ENCODE measurements at places on chromosomes 16 and 17.
A peak's percentile ranks its signal among the peaks of the same experiment; 100 is the strongest.

DNA sequence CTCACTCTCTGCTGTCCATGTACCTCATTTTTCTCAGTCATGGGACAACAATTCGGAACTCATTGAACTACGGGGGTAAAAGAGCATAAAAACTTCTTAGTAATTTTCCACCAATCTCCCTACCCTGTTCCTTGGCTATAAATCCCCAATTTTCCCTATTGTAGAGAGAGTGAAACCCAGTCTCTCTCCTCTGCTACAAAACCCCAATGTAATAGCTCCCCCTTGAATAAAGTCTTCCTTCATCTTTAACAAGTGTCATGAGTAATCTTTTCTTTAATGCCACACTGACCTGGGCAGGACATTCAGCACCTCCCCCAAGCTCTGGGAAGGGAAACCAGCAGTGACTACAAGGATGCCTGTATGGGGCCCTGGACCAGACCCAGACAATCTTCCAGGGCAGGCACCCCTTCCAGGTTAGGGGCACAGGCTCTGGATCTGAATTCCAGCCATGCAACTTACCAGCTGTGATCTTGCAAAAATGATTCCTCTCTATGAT, 10.2 kb upstream of the EIF1 start:
- peak; percentile 78 for DNase-seq

GRCh38 chr16:87744750-87745514, 20.9 kb downstream of the KLHDC4 start:
- DNase-seq: no peak

GRCh38 chr16:53374800-53375199, 59.5 kb upstream of the RBL2 start:
- no peak for DNase-seq

- DNase-seq: peak; percentile 79
Observed at GRCh38 chr17:41648411-41649195, 24.2 kb upstream of the KRT17 start.

DNA sequence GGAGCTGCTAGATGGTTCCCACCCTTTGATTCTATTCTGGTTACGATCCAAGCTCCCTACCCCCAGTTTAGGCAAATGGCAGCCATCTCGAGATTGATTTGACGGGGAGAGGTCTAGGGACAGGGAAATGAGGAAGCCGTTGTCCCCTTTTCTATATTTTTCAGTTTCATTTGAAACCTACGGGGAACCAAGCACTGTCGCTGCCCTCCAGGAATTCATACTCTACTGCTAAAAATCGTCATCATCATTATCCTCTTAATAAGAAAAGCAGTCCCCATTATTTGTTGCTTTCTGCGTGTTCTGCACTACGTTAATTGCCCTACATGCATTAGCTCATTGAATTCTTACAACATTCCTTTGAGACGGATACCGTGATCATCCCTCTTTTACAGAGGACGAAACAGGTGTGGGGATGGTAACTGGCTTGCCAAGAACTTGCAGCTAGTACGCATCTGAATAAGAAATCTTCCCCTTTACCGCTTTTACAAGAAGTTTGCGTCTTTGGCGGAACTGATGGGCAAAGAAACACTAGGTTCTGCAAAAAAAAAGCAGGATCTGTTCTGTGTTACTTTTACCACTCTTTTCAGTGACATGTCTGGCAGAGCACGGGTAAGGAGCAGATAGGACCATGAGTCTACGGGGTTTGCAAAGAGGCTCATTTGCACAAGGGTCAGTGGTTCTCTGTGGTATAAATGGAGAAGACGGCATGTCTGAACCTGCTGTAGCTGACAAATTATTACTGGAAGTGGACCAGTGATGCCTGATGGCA, 1.1 kb downstream of the CCP110 start:
- DNase-seq: peak; percentile 46

DNA sequence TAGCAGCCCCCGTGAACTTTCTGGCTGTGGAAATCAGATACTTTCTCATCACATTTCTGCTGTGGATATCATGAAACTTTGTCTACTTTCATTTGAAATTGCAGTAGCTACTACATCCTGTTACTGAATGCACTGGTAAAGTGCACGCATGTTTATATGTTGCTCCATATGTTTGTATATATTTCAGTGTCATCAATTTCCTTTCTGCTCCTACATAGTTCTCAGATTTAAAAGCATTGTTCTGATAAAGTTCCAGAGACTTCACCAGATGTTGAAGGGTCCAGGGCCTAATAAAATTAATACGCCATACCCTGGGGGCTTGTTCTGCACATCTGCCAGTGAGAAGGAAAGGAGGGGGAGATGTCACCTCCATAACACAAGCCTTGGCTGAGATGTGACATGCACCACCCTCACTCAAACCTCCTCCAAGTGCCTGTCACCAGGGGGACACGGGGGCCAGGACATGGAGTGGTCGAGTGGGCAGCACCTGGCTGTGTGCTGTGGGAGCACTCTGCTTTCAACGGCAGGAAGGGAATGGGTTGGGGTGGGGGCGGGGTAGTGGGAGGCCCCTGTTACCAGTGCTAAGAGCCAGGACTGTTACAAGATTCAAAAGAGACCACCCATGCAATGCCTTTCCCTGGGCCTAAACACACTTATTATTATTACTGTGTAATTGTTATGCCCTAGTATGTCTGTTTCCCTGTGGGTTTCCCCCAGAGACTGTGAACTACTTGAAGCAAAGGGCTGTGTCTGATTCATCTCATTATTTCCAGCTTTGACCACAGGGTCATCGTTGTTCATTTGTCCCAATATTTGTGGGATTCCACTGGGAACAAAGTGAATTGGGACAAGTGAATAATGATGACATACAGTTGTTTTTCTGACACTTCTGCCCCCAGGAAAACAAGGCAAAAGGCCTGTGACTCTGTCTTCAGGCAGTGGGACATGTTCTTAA, 193.4 kb downstream of the FOXL1 start:
- no peak for DNase-seq

DNA sequence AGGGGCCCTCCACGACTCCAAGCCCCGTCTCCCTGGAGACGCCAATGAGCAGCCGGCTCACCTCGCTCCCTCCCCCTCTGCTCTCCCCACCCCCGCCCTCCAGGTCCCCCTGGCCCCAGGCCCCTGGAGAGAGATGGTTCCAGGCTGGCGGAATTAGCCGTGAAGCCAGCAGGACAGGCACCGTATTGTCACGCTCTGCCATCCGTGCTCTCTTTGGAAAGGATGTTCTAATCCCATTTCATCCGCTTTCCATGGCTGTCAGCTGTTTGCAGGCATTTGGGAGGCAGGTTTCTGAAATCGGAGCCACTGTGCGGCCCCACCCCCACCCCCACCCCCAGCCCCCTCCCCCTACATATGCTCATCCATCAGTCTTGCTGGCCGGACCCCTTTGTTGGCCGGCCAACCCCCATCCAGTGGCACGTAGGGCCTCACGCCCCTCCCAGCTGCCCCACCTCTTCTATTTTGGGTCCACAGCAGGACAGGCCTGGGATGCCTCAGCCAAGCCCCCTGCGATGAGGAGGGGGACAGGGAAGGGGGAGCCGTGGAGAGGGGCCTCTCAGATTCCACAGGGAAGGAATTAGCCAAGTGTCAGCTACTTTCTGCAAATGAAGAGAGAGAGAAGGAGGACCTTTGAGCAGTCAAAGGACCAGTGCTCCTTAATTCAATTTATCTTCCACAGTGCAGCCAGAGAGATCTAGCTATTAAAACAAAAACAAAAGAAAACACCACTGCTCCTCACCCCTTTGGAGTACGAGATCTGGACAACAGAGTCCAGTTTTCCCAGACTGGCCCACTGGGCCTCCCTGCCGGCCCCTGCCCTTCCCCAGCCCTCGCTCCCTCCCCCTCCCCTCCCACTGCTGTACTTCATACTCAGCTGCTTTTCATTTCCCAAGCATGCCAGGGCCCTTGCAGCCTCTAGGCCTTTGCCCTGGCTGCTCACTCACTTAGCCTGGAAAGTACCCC, 30.7 kb downstream of the SDK2 start:
- no peak for DNase-seq

DNA sequence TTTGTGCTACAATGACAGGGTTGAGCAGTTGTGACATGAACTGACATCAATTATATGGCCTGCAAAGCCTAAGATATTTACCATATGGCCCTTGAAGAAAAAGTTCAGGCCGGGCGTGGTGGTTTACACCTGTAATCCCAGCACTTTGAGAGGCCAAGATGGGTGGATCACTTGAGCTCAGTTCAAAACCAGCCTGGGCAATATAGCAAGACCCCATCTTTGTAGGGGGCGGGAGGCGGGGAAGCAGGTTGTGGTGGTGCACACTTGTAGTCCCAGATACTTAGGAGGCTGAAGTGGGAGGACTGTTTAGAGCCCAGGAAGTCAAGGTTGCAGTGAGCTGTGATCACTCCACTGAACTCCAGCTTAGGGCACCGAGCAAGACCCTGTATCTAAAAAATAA, 48.3 kb downstream of the STH start:
- no peak for DNase-seq

GRCh38 chr16:3577302-3577752, at the start of gene NLRC3:
Gene NLRC3 (minus strand): TSS chr16:3577403. CDS start chr16:3565036, 12,367 bp downstream.
- DNase-seq: peak; percentile 72

GRCh38 chr17:28524476-28525424, 18.6 kb downstream of the FOXN1 start:
- DNase-seq: no peak

DNA sequence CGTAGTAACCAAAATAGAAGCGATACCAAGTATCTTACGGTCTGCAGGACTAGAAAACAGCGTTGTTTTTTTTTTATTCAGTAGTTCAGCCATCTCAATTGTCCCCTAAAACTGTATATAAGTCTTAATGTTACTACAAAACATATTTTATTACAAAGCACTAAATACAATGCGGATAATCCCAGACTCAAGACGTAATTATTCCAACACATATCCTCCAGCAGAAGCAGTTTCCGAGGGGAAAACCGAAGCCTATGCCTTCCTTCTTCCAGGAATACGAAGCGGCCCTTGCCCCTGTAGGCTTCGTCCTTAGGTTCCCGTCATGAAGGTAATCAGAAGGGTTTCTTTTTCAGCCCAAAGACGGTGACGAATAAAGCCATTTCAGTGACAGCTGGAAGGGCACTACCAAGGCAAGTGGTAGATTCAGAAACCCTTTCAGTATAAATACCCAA, 2.3 kb downstream of the TMEM107 start:
- no peak for DNase-seq

DNA sequence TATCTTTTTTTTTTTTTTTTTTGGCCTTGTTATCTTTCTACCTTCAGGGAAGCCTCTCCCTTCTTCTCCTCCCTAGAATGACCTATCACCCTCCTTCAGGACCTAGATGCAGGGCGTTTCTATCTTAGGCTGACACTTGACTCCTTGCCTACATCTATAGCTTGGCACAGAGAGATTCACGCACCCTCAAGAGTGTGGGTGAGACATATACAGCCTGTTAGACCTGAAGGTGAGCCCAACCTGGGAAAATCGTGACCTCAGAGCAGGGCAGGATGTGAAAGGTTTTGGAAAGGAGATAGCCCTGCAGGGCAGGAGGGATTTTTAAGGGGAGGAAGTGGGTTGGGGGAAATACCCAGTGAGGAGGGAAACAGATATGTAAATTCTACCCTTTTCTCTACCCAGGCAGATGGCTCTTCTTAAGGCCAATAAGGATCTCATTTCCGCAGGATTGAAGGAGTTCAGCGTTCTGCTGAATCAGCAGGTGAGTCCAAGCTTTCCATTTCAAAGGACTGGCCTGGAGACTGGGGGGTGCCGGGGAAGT, at the start of gene AHSP:
TSS of gene AHSP (plus strand) at position 167 of the 541 bp plus-strand sequence. CDS start at position 407, 240 bp downstream.
- no peak for DNase-seq

- no peak for DNase-seq
Observed at GRCh38 chr16:77834635-77835540, 46.5 kb downstream of the VAT1L start.

- DNase-seq: no peak
Observed at GRCh38 chr17:21352981-21353265, 23.2 kb upstream of the KCNJ12 start.

DNA sequence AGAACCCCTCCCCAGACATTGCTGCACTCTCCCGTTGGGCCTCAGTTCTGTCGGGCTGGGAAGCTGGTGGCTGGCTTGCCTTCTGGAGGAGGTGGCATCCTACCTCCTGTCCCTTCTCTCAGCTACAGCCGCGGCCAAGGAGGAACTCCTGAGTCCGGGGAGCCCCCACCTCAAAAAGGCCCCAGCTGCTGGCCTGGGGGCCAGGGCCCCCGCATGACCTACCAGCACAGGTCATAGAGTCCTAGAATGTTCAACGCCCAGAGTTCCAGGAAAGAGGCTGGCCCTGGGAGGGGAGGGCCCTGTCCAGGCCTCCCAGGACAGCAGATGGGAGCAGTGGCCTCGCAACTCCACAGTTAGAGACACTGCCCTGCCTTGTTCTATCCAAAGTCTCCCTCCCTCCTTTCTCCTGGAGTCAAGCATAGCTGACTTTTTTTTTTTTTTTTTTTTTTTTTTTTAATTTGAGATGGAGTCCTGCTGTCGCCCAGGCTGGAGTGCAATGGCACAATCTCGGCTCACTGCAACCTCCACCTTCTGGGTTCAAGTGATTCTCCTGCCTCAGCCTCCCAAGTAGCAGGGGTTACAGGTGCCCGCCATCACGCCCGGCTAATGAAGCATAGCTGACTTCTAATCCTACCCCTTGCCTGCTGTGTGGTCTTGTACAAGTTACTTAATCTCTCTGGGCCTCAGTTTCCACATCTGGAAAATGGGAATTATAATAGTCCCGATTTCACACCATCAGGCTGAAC, 7.1 kb downstream of the CARHSP1 start:
- no peak for DNase-seq

GRCh38 chr16:9772526-9773225, 409.6 kb downstream of the GRIN2A start:
- DNase-seq: no peak

DNA sequence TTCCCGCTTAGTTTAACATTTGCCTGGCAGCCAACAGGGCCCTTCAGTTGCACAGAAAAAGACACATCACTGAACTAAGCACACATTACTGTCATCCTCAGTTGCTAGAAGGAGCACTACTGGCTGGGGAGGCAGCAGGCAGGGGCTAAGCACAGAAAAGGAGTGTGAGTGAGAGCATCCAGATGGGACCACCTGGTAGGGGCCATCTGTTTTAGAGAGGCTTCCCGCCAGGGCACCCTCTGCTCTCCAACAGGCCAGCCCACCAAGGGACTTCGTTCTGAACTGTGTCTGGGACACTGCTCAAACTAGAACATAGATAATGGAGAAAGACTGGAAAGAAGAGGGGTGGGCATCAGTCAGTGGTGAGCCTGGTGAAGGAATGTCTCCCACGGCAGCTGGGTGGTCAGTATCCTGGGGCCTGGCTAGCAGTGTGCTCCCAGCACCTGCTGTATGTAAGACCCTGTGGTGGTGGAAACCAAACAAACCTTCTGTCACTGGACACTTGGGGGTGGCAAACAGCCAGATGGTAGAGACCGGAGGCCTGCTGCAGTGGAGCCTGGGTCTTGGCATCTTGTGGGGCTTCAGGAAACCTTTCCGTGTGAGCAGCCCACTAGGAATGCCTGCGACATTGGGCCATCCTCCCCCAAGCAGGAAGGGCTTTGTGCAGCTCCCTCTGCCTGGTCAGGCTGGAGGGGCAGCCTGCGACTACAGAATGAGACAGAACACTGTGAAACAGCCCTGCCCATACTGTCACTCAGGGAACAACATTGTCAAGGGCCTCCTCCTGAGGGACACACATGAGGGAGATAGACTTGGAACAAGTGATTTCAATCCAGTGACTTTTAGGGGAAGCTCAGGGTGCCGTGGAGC, 12.8 kb upstream of the RANGRF start:
- DNase-seq: no peak

- DNase-seq: no peak
Observed at GRCh38 chr16:83279251-83279650, 528.5 kb upstream of the HSBP1 start.

- no peak for DNase-seq
Observed at GRCh38 chr16:11004973-11005610, 60.7 kb downstream of the CLEC16A start.

All from GM12865 (cell line).